Immature natural killer cell (primary cell): ENCODE measurements at places on chromosomes 7 and 10. TPM values are rescaled to one million over a fixed set of nuclear protein-coding genes. Genes with fewer than 3 reads are reported as not detected.

The CABCOCO1 gene
- not detected for polyA plus RNA-seq

The HECTD2 gene
- 1.3 TPM for polyA plus RNA-seq

The SUMF2 gene
- 188 TPM for polyA plus RNA-seq

The TEX47 gene
- polyA plus RNA-seq = not detected

The WNT2 gene
- polyA plus RNA-seq = not detected

The ITPRID1 gene
- not detected for polyA plus RNA-seq

The FAM24B gene
- 5.5 TPM for polyA plus RNA-seq

The POM121L12 gene
- not detected for polyA plus RNA-seq

GRCh38 chr10:44970812-44971395 is 7.7 kb downstream of the DEPP1 start:
- no peak for DNase-seq

DNA sequence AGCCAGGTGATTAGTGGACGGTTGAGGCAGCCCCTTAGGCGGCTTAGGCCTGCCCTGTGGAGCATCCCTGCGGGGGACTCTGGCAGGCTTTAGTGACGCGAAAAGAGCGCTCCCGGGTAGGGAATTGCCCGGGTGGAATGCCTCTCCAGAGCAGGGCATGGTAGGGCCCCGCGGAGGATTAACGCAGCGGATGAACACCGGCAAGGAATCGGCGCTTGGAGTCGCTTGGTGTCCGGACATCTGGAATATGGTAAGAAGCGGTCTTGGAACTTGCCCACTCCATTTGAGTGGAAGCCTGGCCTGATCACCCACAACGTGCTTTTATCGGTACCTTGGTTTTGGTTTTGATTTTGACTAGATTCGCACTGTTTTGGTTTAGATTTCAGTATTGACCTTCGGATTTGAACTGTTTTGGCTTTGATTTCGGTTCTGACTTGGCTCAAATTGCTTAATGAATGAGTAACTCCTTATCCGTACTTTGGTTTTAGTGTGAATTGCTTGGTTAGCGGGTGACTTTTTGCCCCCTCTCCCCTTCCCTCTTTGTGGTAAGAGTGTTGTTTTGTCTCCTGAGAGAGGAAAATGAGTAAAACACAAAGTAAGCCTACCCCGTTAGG is 24.2 kb upstream of the CHST3 start:
- DNase-seq = no peak

DNA sequence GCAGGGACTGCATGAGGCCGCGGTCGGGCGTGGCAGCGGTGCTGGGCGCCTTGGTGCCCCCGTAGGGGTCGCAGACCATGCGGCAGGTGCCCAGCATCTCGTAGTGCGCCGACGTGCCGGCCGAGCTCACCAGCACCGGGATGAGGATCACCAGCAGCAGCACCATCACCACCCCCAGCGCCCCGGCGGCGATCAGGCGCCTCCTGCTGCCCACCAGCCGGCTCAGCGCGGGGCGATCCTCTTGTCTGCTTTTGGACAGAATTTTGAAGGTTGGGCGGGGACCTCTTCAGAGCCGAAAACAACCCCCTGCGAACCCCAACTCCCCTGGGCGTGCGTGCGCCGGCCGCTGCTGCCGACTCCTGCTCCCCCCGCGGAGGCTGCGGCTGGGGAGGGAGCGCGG is 779 bp downstream of the C1QL3 start:
- DNase-seq = peak; percentile 18

DNA sequence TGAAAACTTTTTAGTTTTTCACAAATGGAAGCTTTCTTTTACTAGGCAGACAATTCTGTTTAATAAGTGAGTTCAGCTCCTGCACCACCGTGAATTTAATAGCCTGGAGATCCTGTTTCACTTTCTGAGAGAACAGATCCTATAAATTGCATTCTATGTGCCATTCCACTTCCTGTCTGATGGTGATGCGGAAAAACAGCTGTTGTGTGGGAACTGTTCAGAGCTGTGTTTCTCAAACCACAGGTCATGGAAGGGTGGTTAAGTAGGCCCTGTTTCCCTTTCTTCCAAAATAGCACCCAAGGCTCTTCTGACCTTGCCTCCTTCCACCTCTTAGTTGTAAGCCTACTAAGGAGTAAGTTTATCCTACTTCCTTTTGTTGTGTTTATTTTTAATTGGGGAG is 97.2 kb upstream of the DKK1 start:
- no peak for DNase-seq

GRCh38 chr7:2646680-2647571 is 15.1 kb downstream of the TTYH3 start:
- no peak for DNase-seq

GRCh38 chr10:35542303-35542702 is 62.8 kb upstream of the GJD4 start:
- no peak for DNase-seq

DNA sequence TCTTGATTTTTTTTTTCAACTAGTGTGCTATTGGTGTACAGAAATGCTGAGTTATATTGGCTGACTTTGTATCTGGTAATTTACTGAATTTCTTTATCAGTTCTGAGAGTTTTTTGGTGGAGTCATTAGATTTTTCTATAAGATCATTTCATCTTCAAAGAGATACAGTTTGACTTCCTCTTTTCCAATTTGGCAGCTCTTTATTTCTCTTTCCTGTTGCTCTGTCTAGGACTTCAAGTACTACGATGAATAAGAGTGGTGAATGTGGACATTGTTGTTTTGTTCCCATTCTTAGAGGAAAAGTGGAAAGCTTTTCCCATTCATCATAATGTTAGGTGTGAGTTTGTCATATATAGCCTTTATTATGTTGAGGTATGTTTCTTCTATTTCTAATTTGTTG is 50.2 kb downstream of the LOXL4 start:
- no peak for DNase-seq

DNA sequence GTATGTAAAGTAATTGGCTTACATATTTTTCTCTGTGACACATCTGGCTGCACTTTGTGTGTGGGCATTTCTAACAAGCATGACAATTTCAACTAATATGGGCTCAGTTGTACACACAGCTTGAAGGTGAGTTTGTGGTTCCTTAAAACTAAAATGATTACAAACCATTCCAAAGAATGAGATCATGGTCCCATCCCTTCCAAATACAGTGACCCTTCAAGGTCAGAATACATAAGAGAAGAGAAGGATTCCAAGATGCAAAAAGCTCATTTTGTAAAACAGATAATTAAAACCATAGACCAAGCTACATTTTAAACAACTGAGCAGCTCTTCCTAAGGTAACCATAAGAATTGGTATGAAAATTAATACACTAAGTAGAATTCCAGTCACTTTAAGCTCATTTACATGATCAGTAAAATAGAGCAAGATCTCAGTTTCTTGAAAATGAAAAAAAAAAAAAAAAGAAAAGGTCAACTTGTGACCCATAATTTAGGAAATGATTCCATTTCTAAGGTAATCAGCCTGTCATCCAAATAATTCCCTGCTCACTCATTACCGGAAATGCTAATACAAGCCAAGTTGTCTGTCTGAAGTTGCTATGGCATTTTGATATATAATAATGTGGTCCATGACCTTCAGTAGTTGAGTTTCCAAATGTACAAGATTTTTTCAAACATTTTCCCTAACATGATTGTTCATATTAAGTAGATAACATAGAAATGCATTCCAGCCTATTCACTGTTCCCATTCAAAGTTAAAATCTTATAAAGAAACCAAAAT is 688.5 kb downstream of the PARD3 start:
- no peak for DNase-seq

GRCh38 chr10:31347705-31348104 is 28.7 kb downstream of the ZEB1 start:
- no peak for DNase-seq

DNA sequence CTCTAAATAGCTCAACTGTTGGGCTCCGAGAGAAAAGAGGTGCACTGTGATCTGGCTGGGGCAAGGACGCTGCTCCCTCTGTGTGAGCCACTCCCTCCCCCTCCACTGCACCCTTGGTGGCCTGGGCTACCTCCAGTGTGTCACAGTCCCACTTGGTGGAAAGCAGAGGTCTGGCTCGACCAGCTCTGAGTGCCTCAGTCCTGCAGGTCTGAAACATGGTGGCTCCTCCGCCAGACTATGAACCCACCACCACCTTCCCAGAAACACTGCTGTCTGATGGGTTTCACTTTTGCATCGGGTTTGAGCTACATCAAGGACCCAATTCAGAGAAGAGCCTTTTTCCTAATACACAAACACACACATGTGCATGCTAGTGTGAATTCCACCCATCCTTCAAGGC is 500.1 kb downstream of the RPS24 start:
- DNase-seq = no peak

DNA sequence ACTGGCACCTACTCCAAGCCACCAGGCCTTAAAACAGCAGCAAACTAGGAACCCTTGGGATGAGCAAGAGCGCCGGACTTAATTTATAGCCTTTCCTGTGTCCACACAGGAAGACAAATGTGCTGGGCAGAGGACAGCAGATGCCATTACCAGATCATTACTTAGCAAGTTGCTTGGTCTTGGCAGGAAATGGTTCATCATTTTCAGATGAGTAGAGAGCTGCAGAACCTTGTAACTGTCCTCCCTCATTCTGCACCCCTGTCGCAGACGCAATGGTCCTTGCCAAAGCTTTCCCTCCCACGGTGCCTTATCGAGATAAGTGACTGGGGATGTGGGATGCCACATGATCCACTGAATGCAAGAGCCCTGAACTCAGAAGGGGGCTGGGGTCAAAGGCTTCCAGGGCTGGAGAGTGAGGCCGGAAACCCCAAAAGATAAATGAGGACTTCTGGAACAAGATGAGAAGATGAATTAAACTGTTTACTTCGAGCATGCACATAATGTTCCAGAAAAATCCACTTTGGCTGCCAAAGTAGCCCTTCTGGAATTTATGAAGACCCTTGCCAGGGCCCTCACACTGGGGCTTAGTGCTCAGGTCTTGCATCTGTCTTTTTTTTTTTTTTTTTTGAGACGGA is 145.6 kb upstream of the ZNF32 start:
- DNase-seq = no peak

- DNase-seq = no peak
Observed at GRCh38 chr7:101884671-101885596, 67.5 kb downstream of the CUX1 start.

DNA sequence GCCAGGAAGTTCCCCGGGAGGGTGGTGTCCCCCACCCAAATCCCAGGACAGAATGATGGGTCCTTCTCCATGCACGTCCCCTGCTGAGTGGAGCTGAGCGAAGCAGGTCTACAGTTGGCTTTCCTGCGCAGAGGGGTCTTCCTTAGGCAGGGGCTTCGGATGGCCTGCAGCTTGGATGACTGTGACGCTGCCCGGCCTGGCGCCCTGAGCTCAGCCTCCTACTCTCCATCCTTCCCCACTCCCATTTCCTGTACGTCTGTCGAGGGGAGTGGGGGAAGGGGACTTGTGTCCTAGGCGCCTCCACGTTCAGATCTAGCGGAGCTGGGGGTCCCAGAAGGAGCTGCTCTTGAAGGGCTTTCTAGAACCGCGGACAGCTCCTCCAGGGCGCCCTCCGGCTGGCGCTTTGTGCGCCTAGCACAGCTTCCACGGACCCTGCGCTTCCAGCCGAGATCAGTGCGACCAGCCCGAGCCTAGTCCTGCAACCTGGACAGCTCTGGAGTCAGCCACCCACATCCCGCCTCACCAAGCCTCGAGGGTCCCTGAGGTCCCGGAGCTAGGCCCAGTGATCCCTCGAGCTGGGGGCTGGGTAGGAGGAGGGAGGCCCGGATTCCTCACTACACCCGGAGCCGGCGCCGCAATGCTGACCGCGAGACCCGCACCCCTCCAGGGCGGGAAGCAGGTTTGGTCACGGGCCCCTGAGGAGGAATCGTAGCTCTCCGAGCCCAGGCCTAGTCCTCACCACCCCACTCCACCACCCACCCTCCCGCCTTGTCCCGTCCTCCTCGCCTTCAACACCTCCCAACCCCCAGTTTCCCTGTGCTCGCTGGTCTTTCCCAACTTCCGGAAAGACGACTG is 1.9 kb downstream of the GRID1 start:
- DNase-seq = no peak

DNA sequence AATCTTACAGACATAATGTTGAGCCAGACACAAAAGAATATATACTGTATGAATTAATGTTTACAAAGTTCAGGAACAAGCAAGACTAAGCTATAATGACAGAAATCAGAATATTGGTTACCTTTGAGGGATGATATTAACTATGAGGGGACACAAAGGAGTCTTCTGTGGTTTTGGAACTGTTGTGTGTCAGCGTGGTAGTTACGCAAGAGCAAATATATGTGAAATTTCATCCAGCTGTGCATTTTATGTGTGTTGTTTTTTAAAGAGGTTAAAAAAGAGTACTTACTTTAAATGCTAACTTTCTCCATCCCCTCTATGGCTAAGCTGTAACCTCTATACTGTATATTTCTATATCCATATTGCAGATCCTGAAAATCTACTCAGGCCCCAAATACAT is 14.9 kb downstream of the SLC25A28 start:
- no peak for DNase-seq

- DNase-seq = no peak
Observed at GRCh38 chr7:12370249-12370648, 33.4 kb downstream of the VWDE start.

DNA sequence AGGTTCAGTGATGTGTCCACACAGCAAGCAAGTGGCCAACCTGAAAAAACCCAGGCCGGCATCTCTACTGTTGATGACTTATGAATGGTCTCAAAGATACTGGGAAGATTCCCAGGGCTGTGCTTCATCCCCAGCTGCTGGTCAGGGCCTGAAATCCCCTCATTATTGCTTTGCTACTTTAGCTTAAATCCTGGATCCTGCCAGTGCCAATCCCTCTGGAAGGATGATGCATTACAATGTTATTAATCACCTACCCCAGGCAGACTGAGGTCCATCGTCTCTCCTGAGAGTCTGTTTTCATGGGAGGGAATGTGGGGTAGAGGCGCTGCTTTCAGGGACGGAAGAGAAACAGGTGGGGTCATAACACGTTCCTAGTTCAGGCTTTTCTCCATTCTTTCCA is 371.6 kb downstream of the RPS24 start:
- DNase-seq = no peak

DNA sequence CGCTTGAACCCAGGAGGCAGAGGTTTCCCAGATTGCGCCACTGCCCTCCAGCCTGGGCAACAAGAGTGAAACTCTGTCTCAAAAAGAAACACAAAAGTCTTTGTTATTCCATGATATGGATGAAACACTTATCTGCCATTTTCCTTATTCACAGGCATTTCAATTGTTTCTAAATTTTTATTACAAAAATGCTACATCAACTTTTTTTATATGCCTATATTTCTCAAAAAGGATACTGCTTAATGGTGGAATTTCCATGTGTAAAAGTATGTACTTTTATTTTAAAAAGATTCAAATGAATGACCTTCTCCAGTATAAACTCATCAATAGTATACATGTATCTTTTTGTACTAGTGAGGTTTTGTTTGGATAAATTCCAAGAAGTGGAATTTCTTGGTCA is 41.9 kb upstream of the STMP1 start:
- no peak for DNase-seq
